Activated CD8-positive, alpha-beta T cell treated with anti-CD3 and anti-CD28 coated beads, Interleukin-2, amount 10 ng/mL, durations not matched to agents 7 days and 5 days (primary cell): ENCODE measurements at places on chromosomes 3 and 15.

DNA sequence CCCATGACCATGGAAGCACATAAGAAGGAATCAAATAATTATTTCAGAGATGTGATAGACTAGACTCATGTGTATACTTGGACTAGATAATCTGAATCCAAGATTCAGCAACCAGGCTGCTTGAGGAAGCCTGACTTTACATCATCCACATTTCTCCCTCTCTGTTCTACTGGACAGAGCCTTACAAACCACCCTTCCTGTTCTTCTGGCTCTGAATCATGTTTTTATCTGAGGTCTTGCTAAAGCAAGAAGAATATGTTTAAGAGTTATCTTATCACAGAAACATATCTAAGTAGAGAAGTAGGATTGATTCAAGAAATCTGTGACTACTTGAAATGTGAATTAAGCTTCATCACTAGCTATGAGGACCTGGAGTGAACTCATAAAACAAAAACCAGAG, 71.1 kb upstream of the SLC24A5 start:
- no peak for DNase-seq

DNA sequence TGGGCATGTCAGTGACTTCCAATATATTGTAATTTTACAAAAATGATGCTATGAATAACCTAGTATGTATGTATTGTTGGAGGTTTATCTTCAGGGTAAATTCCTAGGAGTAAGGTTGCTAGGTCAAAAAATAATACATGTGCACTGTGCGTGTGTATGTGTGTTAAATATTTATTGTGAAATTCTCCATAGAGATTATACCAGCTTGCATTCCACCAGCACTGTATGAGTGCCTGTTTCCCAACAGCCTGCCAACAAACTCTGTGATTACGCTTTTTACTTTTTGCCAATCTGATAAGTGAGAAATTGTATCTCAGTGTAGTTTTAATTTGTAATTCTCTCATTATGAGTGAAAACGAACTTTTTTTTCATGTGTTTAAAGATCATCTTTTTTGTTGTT, 12.6 kb upstream of the IGF2BP2 start:
- DNase-seq: no peak

GRCh38 chr3:186526256-186526606, 17.9 kb downstream of the CRYGS start:
- no peak for DNase-seq

GRCh38 chr15:68183616-68184315, 21.4 kb downstream of the CALML4 start:
- DNase-seq: no peak

DNA sequence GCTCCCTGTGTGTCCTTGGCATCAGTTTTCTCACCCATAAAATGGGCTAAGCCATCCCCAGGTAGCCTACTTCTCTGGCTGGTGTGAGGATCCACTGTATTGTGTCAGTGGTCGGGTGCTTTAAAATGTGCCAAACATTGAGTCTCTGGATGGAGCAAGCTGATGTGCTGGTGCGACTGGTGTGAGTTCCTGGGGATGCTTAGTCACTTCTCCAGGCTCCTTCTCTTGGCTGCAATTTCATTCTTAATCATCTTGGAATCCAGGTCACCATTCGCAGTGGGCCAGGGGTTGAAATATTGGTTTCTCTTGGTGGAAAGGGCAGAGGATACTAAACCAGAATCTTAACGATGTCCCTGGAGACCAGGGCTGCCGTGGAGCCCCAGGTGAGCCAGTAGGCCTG, 29.3 kb downstream of the SCN5A start:
- no peak for DNase-seq
